Activated CD4-positive, CD25-positive, alpha-beta regulatory T cell treated with anti-CD3 and anti-CD28 coated beads, Interleukin-2, amount 50 U/mL, for 24 hours (primary cell): ENCODE measurements at places on chromosomes 7 and 10.

- ATAC-seq, result no peak
Observed at GRCh38 chr10:119688033-119688508, 36.9 kb downstream of the BAG3 start.

- no peak for ATAC-seq
Observed at GRCh38 chr10:64508029-64508661, 986.9 kb downstream of the REEP3 start.

DNA sequence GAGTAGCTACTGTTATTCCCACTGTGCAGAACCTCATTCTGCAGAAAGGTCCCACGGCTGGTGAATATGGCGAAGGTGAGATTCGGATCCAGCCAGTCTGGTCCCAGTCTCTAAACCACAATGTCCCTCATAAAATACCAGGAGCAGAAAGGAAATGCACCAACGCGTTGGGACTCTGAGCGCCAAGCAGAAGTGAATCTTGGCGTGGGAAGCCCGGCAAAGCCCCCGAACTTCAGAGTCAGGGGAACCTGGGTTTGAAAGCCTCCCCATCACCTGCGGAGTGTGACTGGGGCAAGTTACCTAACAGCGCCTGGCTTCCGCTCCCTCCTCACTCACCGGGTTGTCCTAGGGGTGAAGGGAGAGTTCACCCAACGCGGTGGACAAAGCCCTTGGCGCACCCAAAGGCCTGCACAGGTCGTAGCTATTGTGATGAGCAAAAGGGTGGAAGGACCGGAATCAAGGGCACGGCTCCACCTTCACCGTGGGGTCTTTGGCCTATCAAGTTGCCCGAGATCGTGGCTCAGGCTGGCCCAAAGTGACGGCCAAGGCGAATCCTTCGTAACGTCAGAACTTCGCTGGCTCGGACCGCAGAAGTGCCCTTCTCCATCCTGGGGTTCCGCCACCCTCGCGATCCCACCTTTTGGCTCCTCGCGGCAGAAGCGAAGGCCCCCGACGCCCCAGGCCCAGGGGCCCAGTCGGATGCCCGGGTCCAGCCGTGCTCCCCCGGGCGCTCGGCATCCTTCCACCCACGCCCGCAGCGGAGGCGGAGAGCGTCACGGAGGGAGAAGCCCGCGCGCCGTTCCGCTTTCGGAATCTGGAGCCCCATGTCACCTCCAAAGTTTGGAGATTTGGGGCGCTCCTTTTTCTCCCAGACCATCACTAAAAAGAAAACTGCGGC is 811 bp downstream of the RGS10 start:
- peak; percentile 7 for ATAC-seq

DNA sequence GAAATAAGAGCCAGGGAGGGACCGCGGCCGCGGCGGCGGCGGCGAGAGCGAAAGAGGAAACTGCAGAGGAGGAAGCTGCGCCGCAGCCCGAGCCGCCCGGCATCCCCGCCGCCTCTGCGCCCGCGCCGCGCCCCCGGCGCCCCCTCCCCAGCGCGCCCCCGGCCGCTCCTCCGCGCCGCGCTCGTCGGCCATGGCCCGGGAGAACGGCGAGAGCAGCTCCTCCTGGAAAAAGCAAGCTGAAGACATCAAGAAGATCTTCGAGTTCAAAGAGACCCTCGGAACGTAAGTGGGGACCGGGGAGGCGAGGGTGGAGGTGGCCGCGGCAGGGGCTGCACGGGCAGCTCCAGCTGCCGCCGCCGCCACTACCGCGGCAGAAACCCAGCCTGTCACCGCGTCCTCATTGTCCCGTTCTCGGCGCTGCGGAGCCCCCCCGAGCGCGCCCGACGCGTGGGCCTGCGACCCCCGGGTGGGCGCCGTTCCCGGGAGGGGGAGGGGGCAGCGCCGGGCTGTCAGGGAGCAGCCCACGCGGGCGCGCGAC is 351 bp downstream of the CAMK1D start:
- no peak for ATAC-seq

GRCh38 chr10:97726636-97727178 is 10.2 kb upstream of the ZFYVE27 start:
- ATAC-seq, result no peak

DNA sequence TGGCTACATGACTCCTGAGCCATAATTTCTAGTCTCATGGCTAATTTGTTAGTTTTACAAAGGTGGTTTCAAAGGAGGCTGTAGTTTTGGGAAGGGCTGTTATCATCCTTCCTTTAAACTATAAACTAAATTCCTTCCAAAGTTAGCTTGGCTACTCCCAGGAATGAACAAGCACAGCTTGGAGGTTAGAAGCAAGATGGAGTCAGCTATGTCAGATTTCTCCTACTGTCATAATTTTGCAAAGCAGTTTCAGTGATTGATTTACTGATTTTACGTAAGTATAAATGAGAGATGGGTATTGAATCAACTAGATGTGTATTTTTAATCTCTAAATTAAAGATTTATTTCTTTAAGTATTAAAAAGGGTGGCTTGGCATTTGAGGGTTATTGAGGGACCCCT is 79.9 kb downstream of the PHTF2 start:
- no peak for ATAC-seq

GRCh38 chr7:135938563-135938962 is 38.6 kb downstream of the MTPN start:
- no peak for ATAC-seq

- no peak for ATAC-seq
Observed at GRCh38 chr10:71223347-71224058, 11.1 kb downstream of the UNC5B start.

DNA sequence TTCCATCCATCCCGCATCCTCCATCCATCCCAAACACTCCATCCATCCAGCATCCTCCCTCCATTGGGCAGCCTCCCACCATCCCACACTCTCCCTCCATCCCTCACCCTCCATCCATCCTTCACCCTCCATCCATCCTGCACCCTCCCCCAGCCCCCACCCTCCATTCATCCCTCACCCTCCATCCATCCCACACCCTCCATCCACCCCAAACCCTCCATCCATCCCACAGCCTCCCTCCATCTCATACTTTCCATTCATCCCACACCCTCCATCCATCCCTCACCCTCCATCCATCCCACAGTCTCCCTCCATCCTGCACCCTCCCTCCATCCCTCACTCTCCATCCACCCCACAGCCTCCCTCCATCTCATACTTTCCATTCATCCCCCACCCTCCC is 60.4 kb downstream of the FOXI2 start:
- ATAC-seq, result no peak

DNA sequence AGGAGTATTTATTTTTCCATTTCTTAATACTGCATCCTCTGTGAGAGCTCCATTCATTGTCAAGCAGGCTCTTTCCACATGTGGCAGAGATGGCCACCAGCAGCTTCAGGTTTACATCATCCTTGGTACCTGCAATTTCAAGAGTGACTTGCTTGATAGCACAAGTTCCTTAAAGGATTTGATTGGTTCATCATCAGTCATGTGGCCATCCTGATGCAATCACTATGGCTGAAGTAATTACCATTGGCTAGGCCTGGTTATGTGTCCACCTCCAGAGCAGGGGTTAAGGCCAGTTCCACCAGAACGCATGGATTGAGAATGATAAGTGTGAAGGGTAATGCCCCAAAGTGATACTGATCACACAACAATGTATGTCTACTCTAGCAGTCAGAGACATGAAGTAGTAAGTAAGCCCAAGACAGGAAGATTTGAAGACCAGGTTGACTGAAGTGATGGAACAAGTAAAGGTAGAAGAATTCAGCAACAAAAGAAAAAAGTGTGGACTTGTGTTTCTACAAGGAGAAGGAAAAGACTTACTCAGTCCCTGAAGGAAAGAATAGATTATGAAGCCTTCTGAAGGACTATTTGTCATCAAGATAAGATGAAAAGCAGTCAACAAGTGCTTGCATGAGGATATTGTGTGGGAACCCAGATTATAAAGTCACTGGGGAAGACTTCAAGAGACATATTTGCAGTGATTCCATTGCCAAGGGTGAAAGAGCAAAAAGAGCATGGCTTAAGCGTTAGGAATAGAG is 26.4 kb upstream of the PRKAR2B start:
- no peak for ATAC-seq

DNA sequence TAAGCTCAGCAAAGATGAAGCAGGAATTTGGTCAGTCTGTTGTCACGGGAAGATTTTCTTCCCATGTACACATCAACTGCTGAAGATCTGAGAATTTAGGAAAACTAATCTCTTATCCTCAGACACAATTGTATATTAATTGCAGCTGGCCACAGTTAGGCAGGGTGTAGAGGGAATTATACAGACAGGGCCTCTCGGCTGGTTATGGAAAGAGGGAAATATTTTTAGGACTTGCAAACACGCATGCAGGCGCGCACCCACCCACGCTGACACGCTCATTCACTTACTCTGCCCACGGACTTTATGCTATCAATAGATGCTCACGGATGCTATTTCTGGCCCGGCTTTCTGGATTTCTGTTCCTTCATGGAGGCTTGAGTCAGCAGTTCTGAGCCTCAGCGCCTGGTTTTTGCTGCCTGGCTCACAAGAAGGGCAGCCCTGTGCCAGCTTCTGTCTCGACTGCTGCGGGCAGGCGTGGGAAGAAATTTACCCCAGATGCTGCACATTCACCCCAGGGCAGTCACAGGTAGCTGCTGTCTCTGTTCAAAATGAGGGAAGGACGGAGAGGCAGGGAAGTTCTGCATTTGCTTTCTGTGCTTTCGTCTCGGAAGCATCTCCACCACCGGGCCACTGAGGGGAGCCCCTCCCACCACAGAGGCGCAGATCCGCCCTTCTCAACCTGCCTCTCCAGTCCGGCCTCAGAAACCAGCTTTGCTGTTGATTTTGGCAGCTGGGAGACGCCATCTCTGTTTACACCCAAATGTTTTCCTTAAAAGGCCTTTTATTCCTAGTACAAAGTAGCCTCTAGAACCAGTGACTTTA is 116.3 kb upstream of the BTBD16 start:
- no peak for ATAC-seq

DNA sequence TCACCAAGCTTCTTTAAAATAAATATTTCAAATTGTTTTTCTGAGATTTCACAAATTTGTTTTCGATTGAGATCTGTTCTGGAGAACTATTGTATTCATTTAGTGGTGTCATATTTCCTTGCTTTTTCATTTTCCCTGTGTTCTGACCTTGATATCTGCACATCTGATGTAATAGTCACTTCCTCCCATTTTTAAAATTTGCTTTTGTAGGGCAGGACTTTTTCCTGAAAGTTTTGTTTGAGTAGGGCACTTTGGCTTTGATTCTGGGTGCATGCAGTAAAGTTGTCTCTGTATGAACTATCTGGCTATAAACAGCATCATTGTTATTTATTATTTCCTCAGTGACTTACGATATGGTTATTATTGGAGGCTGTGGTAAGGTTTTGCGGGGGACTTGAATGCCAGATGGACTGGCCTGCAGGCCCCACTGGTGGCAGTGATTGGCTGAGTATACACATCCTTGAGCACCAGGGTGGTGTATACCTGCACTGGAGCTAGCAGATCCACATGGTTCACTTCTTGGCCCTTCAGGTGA is 83.6 kb downstream of the CSTF2T start:
- no peak for ATAC-seq

GRCh38 chr7:41385996-41386395 is 316.9 kb downstream of the INHBA start:
- ATAC-seq, result no peak

DNA sequence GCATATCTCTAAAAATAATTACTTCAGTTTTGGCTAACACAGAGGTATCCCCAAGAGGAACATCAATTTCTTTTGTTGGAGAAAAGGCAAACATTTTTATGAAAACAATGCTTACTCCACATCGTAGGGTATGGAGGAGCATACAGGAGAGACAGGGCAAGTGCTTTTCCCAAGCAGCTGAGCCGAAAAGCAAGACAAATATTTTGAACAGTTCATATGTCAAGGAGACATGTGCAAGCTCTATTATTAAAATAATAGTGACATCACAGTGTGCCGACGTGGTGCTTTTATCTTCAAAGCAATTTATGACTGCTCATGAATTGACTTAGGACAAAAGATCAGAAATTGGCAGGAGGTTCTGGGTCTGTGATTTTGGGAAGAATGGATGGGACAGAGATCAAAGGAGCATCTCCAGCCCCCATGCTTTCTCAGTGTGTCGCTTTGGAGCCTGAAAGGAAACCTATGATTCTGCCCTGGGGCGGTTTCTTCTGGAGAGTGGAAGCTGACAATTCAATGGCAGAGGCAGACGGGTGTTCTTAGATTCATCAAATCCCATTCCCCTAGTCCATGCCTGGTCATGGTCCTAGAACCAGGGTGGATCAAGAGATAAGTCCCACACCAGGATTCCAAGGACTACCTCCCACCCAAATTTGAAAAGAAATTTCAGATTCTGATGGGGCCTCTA is 97.1 kb downstream of the JCAD start:
- no peak for ATAC-seq

DNA sequence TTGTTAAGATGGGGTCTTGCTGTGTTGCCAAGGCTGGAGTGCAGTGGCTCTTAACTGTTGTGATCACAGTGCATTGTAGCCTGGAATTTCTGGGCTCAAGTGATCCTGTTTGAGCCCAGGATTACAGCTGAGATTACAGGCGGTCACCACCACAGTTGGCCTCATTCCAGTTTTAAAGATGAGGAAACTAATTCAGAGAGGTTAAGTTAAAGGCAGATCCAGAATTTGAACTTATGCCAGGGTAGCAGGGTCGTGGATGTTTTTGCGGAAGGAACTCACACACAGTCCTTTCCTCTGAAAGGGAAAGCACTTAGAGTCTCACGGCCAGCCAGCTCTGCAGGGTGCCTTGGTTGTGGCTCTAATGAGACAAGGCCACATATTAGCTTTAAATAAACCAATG is 84.7 kb downstream of the MMRN2 start:
- no peak for ATAC-seq

- ATAC-seq, result no peak
Observed at GRCh38 chr10:123139521-123140163, 3.9 kb downstream of the HMX3 start.

- no peak for ATAC-seq
Observed at GRCh38 chr7:82705517-82706260, 262.1 kb upstream of the CACNA2D1 start.

DNA sequence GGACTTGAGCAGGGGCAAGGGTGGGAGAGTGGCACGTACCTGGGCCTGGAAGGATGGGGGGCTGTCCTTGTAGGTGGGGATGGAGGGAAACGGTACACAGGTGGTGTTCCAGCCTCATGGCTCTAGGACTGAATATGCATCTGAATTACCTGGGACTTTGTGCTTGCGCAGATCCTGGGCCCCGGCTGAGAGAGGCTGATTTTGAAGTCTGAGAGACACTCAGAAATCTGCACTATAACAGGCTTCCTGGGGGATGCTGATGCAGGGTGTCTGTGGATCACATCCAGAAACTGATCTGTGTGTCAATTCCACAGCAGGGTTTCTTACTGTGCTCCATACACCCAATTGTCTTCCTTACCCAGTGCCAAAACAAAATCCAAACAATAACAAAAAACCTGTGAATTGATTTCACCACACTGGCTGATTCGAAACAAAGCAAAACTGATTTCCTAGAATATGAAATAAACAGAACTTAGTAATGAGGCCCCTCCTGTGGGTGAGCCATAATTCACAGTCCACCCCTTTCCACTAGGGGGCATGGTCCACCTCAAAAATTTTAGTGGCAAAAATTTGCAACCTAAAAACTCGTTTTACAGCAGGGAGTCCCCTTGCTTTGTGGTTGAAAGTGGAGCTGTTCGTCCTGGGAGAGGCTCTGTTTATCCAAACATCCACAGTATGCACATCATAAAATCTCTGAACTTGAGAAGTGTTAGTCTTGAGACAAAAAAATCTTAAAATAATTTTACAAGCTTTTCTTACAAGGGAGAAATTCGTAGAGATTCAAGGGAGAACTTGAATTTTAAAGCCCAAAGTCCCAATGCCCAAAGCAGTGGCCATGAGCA is 32.0 kb upstream of the PLEKHA1 start:
- ATAC-seq, result peak; percentile 60
